Breast epithelium (tissue), 4 donors: ENCODE measurements at places on chromosomes 5 and 9. TPM values are rescaled to one million over a fixed set of nuclear protein-coding genes. Genes with fewer than 3 reads are reported as not detected.
A peak's percentile ranks its signal among the peaks of the same experiment; 100 is the strongest.

DNA sequence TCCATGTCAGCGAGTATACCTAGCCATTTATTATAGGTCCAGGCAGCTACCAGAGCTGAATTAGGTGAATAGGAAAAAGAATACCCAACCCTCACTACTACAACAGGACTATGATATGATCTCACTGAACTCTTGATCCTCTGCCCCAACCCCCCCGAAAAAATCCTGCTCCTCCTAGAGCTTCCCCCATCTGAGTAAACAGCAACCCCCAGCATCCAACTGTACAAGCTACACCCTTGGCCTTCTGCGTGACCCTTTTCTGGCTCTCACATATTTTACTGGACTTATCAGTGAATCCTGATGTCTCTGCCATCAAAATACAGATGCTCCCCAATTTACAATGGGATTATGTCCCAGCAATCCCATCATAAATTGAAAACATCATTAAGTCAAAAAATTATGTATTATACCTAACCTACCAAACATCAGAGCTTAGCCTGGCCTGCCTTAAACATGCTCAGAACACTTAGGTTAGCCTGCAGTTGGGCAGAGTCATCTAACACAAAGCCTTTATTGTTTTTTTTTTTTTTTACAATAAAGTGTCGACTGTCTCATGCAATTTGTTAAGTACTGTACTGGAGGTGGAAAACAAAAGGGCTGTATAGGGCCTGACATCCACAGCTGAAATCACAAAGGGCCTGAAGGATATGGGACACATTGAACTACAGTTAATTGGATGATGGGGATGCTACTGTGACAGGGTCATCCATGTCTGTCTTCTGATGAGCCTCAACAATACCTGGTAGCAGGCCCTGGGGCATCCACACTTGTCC, 128.9 kb upstream of the ERCC6L2 start:
- H3K27me3 ChIP-seq = no peaks in the 10 kb centered on the region
- no peaks in the 10 kb centered on the region for H3K4me1 ChIP-seq
- no peak overlapping the region for H3K27ac ChIP-seq

DNA sequence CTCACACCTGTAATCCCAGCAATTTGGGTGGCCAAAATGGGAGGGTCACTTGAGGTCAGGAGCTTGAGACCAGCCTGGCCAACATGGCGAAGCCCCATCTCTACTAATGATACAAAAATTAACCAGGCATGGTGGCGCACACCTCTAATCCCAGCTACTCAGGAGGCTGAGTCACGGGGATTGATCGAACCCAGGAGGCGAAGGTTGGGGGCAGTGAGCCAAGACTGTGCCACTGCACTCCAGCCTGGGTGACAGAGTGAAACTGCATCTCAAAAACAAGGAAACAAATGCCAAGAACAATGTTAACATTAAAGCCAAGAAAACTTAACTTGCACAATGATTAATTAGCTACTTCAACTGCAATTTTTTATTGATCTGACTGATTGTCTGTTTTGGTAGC, 202.6 kb downstream of the ARRDC3 start:
- DNase-seq = no peak
- H3K27ac ChIP-seq = no peak overlapping the region
- H3K36me3 ChIP-seq = no peaks in the 10 kb centered on the region
- no peak overlapping the region for H3K4me3 ChIP-seq
- H3K27me3 ChIP-seq = no peaks in the 10 kb centered on the region

DNA sequence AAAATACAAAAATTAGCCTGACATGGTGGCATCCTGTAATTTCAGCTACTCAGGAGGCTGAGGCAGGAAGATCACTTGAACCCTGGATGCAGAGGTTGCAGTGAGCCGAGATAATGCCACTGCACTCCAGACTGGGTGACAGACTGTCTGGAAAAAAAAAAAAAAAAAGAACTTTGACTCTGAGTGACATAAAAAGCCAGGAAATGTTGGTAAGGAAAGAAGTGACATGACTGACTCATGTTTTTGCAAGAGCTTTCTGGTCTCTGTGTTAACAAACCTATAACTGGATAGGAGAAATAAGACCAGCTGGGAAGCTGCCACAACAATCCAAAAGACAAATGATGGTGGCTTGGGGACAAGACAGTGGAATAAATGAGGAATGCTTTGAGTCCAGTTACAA, 272.1 kb downstream of the HINT1 start:
- H3K27me3 ChIP-seq = no peaks in the 10 kb centered on the region
- no peak for DNase-seq
- no peaks in the 10 kb centered on the region for H3K36me3 ChIP-seq
- no peak overlapping the region for H3K27ac ChIP-seq
- H3K4me3 ChIP-seq = no peak overlapping the region

DNA sequence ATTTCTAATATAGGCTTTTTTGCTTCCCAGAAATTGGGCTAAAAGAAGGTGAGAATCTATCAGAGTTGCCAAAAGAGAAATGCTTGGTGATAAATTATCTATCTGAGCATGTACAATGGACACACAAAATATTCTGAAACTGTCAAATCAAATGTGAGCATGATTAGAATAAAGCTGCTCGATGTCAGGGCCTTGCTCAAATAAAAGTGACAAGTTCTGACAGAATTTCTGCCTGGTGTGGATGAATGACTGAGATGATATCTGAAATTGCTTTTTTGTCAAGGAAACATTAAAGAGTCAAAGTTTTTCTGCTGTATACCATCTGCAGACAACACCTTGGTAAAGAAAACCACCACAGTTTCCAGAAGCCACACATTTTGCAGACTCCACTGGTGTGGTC, 128.8 kb downstream of the GABRG2 start:
- H3K4me3 ChIP-seq = no peak overlapping the region
- no peaks in the 10 kb centered on the region for H3K4me1 ChIP-seq
- DNase-seq = no peak
- H3K27ac ChIP-seq = no peak overlapping the region
- H3K27me3 ChIP-seq = no peaks in the 10 kb centered on the region

GRCh38 chr5:177347699-177348098, 3.8 kb downstream of the LMAN2 start:
- H3K4me1 ChIP-seq = peaks cover 19% of the 10 kb centered on the region
- H3K36me3 ChIP-seq = peaks cover 2% of the 10 kb centered on the region
- no peak for DNase-seq

GRCh38 chr5:173016598-173017046, 33.1 kb downstream of the ATP6V0E1 start:
- H3K36me3 ChIP-seq = no peaks in the 10 kb centered on the region
- H3K4me3 ChIP-seq = no peak overlapping the region
- H3K4me1 ChIP-seq = peaks cover 13% of the 10 kb centered on the region
- H3K27ac ChIP-seq = peak overlapping the region; percentile 82
- H3K27me3 ChIP-seq = no peaks in the 10 kb centered on the region

DNA sequence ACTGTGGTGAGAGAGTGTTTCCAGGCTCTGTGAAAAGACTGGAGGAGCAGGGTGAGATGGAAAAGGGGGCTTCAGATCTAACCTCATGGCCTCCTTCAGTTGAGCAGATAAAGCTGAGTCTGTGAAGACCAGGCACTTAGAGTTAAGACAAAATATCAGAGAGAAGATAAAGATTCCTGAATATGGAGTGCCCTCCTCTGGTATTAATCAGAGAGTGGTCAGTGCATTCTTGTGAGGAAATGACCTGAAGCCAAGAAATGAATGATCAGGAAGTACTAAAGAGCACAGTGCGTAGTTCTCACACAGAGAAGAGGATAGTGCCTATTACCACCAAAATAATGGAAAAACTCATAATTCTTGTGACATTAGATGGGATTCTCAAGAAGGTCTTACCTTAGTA, 1417.0 kb upstream of the ACO1 start:
- H3K4me3 ChIP-seq = no peak overlapping the region
- no peaks in the 10 kb centered on the region for H3K36me3 ChIP-seq
- no peak for DNase-seq

DNA sequence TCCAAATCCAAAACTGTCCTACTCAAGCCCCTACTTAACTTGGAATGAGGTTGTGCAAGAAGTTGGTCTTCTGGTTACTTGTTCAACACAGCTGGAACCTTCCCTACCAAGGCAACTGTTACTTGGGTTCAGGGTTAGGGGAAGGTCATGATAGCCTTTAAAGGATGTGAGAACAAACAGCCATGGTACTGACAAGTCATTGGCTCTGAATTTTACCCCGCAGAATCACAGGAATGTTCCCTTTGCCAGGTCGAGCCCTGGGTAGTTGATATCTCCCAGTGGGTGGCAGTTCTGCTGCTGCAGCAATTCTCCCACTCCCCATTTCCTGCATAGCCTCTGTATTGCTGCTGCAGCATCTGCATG, 396.1 kb upstream of the MPDZ start:
- H3K4me3 ChIP-seq = no peak overlapping the region
- DNase-seq = no peak
- no peaks in the 10 kb centered on the region for H3K36me3 ChIP-seq
- H3K27ac ChIP-seq = peak overlapping the region; percentile 8
- H3K27me3 ChIP-seq = no peaks in the 10 kb centered on the region

- H3K27me3 ChIP-seq = no peaks in the 10 kb centered on the region
- no peak for DNase-seq
- H3K4me1 ChIP-seq = no peaks in the 10 kb centered on the region
- H3K27ac ChIP-seq = no peak overlapping the region
- no peaks in the 10 kb centered on the region for H3K36me3 ChIP-seq
Measured at GRCh38 chr9:106846857-106847256, 16.1 kb upstream of the ZNF462 start.

GRCh38 chr5:123976379-123977033, 464.5 kb downstream of the CSNK1G3 start:
- H3K36me3 ChIP-seq = no peaks in the 10 kb centered on the region
- no peak overlapping the region for H3K27ac ChIP-seq

DNA sequence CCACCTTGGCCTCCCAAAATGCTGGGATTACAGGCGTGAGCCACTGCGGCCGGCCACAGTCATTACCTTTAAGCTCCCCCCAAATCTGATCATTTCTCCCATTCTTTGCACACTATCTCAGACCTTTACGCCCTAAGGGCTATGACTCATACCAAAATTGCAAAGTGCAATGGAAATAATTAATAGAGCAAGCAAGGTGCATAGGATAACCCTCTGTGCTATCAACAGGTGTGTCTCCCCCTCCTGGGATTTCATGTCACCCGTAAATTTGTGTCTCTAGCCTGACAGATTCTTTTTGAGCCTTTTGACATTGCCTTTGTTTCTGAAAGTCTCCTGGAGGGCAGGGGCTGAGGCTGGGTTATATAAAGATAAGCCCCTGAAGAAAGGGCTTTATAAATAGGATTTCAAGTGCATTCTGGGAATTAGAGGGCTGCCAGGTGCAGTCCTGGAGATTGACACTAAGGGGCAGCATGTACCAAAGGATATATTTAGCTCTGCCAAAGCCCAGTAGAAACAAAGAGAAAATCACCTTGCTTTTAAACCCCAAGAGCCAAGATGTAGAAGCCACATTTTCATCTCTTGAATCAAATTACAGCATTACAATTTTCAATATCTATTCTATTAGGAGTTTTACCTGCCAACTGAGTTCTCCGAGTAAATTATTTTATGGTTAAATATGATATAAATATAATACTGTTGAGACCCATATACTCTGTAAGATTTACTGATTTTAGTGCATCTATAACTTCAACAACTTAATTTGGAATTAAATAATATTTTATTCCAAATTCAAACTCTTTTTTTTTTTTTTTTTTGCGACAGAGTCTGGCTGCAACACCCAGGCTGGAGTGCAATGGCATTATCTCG, 18.2 kb downstream of the S100Z start:
- H3K4me3 ChIP-seq = no peak overlapping the region
- no peak overlapping the region for H3K27ac ChIP-seq
- DNase-seq = no peak
- H3K4me1 ChIP-seq = no peaks in the 10 kb centered on the region
- H3K36me3 ChIP-seq = no peaks in the 10 kb centered on the region
- no peaks in the 10 kb centered on the region for H3K27me3 ChIP-seq

GRCh38 chr5:174553556-174553955, 170.8 kb upstream of the MSX2 start:
- H3K36me3 ChIP-seq = no peaks in the 10 kb centered on the region
- H3K4me1 ChIP-seq = no peaks in the 10 kb centered on the region
- H3K4me3 ChIP-seq = no peak overlapping the region
- DNase-seq = no peak
- no peaks in the 10 kb centered on the region for H3K27me3 ChIP-seq

- no peaks in the 10 kb centered on the region for H3K4me1 ChIP-seq
- no peak overlapping the region for H3K27ac ChIP-seq
- no peak for DNase-seq
Measured at GRCh38 chr9:38761339-38761738, 41.4 kb upstream of the FAM240B start.

DNA sequence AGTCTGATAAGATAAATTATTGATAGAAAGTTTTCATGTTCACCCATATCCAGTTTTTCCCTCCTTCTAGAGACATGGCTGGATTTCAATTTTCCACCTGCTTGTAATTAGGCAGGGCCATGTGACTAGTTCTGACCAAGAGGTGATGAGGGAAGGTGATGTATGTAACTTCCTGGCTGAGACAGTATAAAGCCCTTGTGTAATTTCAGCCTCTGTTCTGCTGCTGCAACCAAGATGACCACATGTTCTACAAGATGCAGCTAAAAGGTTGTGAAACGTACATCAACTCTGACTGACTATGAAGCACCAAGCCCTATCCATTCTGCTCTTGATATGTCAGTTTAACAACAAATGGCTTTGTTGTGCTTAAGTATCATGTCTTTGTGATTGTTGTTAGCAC, 376.5 kb upstream of the DAB2 start:
- H3K27me3 ChIP-seq = no peaks in the 10 kb centered on the region
- H3K36me3 ChIP-seq = no peaks in the 10 kb centered on the region
- H3K4me3 ChIP-seq = no peak overlapping the region

DNA sequence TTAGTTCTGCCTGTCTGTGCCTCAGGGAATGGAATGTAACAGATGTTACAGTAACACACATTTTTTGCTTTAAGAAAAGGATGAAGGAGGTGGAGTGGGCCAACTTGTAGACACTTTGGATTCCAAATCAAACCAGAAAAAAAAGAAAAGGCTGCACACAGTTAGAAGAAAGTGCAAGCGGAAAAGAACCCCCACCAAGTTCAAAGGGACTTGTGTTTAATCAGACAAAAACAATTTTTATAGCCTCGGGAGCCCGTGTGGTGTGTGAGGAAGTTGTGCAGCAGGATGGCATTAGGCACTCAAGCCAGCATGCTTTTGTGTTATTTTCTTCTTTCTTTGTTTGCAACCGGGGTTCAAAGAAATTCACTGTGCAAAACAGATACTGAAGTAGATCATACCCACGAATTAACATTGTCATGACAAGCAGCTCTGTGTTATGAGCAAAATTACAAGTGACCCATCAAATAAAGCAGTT, 189.5 kb downstream of the SEMA5A start:
- H3K4me1 ChIP-seq = no peaks in the 10 kb centered on the region
- H3K36me3 ChIP-seq = no peaks in the 10 kb centered on the region
- no peaks in the 10 kb centered on the region for H3K27me3 ChIP-seq
- H3K27ac ChIP-seq = no peak overlapping the region
- H3K4me3 ChIP-seq = no peak overlapping the region

- no peaks in the 10 kb centered on the region for H3K36me3 ChIP-seq
- no peaks in the 10 kb centered on the region for H3K27me3 ChIP-seq
- DNase-seq = no peak
- H3K4me3 ChIP-seq = no peak overlapping the region
Measured at GRCh38 chr9:8832955-8833354, 1033.4 kb upstream of the DMAC1 start.

GRCh38 chr9:88996921-88997235, 5.6 kb downstream of the S1PR3 start:
- H3K27me3 ChIP-seq = no peaks in the 10 kb centered on the region
- H3K4me1 ChIP-seq = peaks cover 3% of the 10 kb centered on the region
- H3K27ac ChIP-seq = no peak overlapping the region
- H3K4me3 ChIP-seq = no peak overlapping the region

The ROPN1L gene
- 0.48 TPM for total RNA-seq

The SREK1IP1 gene
- 13.0 TPM for total RNA-seq

The GAS1 gene
- 99.9 TPM for total RNA-seq

The HABP4 gene
- 9.7 TPM for total RNA-seq

The CTNND2 gene
- total RNA-seq = 3.3 TPM

The PTPRD gene
- total RNA-seq = 3.6 TPM
